ENCODE measurements at places on chromosomes 6 and 20. TPM values are rescaled to one million over a fixed set of nuclear protein-coding genes. Genes with fewer than 3 reads are reported as not detected.
A peak's percentile ranks its signal among the peaks of the same experiment; 100 is the strongest.

- no peaks in the 10 kb centered on the region for H3K27me3 ChIP-seq
- H3K27ac ChIP-seq: no peak overlapping the region
- H3K4me3 ChIP-seq: no peak overlapping the region
- no peaks in the 10 kb centered on the region for H3K4me1 ChIP-seq
- DNase-seq: no peak
Measured at GRCh38 chr6:158836625-158837311, 17.6 kb upstream of the EZR start.

The WFDC12 gene
- 4.4 TPM for total RNA-seq

GRCh38 chr6:131353876-131354275, 218.6 kb downstream of the AKAP7 start:
- H3K36me3 ChIP-seq: no peaks in the 10 kb centered on the region
- no peaks in the 10 kb centered on the region for H3K4me1 ChIP-seq
- no peak overlapping the region for H3K27ac ChIP-seq
- DNase-seq: no peak
- no peaks in the 10 kb centered on the region for H3K27me3 ChIP-seq

The SLC52A3 gene
- 1.7 TPM for total RNA-seq

DNA sequence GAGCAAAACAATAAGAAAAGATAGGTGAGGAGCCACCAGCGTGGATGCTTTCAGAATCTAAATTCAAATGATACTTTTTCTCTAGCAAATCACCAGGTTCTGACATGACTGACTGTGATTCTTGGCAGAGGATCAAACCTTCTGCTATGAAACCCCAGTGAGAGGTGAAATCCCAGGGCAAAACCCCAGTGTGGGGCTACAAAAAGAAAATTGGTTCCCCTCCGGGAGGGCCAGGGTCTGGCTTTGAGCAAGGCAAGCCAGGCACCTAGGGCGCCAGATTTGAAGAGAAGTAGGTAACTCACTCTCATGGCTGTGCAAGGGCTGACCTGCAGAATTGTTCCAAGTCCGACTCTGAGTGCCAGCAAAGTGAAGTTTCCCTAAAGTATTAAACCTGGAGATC, 20.2 kb upstream of the RALGAPA2 start:
- H3K36me3 ChIP-seq: no peaks in the 10 kb centered on the region
- H3K27me3 ChIP-seq: no peaks in the 10 kb centered on the region
- H3K27ac ChIP-seq: peak overlapping the region; percentile 46
- no peaks in the 10 kb centered on the region for H3K4me1 ChIP-seq
- H3K4me3 ChIP-seq: no peak overlapping the region
